ENCODE measurements at places on chromosomes 4 and X.

GRCh38 chr4:24856586-24856985 lies 56.3 kb downstream of the CCDC149 start:
- no peaks in the 10 kb centered on the region for H3K4me1 ChIP-seq
- H3K27me3 ChIP-seq, result no peaks in the 10 kb centered on the region
- no peaks in the 10 kb centered on the region for H3K36me3 ChIP-seq
- no peak for DNase-seq
- H3K27ac ChIP-seq, result no peak overlapping the region
- no peak overlapping the region for H3K4me3 ChIP-seq

- H3K27me3 ChIP-seq, result peaks cover 20% of the 10 kb centered on the region
- peaks cover 2% of the 10 kb centered on the region for H3K4me1 ChIP-seq
- no peaks in the 10 kb centered on the region for H3K36me3 ChIP-seq
Observed at GRCh38 chrX:140087875-140088274, 122.6 kb upstream of the CXorf66 start.

DNA sequence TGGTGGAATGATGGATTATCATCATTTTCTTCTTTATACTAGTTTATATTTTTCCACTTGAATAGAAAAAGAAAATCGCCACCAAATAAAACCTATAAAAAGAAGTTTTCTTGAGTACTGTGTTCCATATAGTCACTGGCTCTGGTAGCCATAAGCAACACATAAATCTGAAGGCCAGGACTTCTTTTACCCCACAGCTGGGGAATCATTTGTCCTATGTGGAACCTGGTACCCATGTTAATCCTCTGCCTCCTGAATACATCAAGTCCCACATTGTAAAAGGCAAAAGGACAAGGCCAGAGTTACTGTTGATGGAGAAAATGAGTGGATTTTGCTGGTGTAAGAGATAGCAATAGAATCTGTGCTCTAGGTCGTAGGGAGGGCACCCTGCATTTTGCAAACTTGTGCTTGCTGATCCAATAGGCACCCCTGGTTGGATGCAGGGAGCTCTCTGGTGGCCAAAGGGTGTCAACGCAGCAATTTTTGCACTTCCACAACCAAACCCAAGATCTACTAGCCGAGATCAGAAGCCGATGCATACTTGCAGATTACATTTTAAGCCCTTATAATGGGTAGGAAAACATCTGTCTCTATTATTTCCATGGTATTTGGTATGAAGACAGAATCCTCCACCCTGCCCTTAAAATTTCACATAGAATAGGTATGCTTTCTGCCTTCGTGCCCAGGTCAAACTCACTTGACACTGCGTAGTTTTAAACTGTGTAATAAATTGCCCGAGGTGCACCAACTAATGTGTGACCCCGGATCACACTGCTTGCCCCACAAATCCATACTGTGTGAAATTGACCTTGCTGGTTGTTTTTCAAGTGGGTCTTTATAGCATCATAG lies 146.2 kb upstream of the SCML1 start:
- H3K27ac ChIP-seq, result no peak overlapping the region
- peak; percentile 31 for DNase-seq
- no peak overlapping the region for H3K4me3 ChIP-seq

GRCh38 chrX:134373736-134374135 lies 86.2 kb upstream of the HPRT1 start:
- peak overlapping the region; percentile 96 for H3K4me3 ChIP-seq
- H3K36me3 ChIP-seq, result peaks cover 3% of the 10 kb centered on the region
- H3K27me3 ChIP-seq, result no peaks in the 10 kb centered on the region
- peaks cover 21% of the 10 kb centered on the region for H3K4me1 ChIP-seq
- DNase-seq, result no peak

GRCh38 chr4:26826721-26827120 lies 33.9 kb upstream of the STIM2 start:
- no peak overlapping the region for H3K27ac ChIP-seq
- H3K36me3 ChIP-seq, result peaks cover 8% of the 10 kb centered on the region
- no peak for DNase-seq
- no peaks in the 10 kb centered on the region for H3K27me3 ChIP-seq

DNA sequence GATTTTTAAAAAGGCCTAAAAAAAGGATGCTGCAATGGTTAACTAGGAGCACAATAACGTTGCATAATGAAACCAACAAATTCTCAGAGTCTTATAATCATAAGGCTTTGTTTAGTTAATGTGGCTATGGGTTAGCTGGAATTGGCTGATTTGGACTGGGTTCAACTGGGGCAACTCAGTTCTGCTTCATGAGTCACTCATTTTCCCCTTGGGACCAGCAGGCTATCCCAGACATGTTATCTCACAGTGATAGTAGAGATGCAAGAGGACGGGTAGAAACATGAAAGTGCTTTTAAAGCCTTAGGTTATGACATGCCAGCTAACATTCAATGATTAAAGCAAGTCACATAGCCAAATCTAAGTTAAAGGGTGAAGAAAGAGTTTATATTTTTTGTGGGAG lies 189.2 kb upstream of the GK2 start:
- no peaks in the 10 kb centered on the region for H3K36me3 ChIP-seq
- H3K27ac ChIP-seq, result no peak overlapping the region
- no peaks in the 10 kb centered on the region for H3K27me3 ChIP-seq
- H3K4me1 ChIP-seq, result no peaks in the 10 kb centered on the region
- no peak for DNase-seq

- no peaks in the 10 kb centered on the region for H3K4me1 ChIP-seq
- no peak overlapping the region for H3K27ac ChIP-seq
- no peak overlapping the region for H3K4me3 ChIP-seq
- DNase-seq, result no peak
- H3K36me3 ChIP-seq, result no peaks in the 10 kb centered on the region
Observed at GRCh38 chr4:125482822-125483221, 168.1 kb downstream of the FAT4 start.

- no peaks in the 10 kb centered on the region for H3K27me3 ChIP-seq
- peaks cover 14% of the 10 kb centered on the region for H3K4me1 ChIP-seq
- H3K27ac ChIP-seq, result no peak overlapping the region
- DNase-seq, result no peak
- H3K4me3 ChIP-seq, result no peak overlapping the region
Observed at GRCh38 chr4:42607011-42607726, 49.7 kb downstream of the ATP8A1 start.

- H3K27ac ChIP-seq, result no peak overlapping the region
- no peaks in the 10 kb centered on the region for H3K36me3 ChIP-seq
- no peaks in the 10 kb centered on the region for H3K27me3 ChIP-seq
- no peaks in the 10 kb centered on the region for H3K4me1 ChIP-seq
Observed at GRCh38 chrX:80578517-80579105, 158.4 kb downstream of the TENT5D start.

DNA sequence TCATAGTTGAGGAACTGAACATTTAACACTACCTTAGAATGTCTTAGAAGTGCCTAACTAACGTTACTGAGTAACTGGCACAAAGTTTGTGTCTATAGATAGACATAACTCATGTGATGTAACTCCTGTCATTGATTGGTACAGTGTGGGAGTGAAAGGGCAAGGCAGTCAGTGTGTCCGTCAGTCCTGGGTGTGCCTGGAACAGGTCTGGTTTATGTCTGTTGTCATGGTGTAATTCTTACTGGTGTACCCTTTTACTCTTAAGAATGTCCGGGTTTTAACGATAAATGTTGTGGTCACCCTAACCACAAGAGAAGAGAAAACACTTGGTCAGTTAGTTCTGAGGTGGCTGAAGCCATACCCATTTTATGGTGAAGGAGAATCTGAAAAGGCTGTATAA lies 93.1 kb upstream of the ESX1 start:
- H3K27me3 ChIP-seq, result peaks cover 13% of the 10 kb centered on the region
- H3K4me1 ChIP-seq, result no peaks in the 10 kb centered on the region
- H3K36me3 ChIP-seq, result no peaks in the 10 kb centered on the region
- H3K27ac ChIP-seq, result no peak overlapping the region
- DNase-seq, result no peak
- no peak overlapping the region for H3K4me3 ChIP-seq

DNA sequence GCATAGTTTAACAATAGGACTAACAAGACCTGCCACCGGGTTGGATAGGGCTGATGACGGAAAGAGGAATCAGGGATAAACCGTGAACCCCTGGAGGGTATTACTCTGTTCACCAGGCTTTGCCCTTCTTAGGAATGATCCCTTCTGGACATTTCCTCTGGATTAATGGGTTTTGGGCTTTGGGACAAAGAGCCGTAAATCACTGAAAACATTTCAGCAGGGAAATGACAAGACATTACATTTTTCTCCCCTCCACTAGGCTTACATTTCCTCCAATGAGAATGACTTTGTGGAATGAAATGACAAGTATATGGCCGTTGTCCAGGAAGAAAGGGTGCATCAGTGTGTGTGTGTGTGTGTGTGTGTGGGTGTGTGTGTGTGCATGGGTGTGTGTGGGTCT lies 25.9 kb upstream of the RBPJ start:
- H3K4me3 ChIP-seq, result no peak overlapping the region
- H3K27ac ChIP-seq, result no peak overlapping the region
- H3K4me1 ChIP-seq, result peaks cover 20% of the 10 kb centered on the region
- DNase-seq, result no peak
- H3K36me3 ChIP-seq, result no peaks in the 10 kb centered on the region

DNA sequence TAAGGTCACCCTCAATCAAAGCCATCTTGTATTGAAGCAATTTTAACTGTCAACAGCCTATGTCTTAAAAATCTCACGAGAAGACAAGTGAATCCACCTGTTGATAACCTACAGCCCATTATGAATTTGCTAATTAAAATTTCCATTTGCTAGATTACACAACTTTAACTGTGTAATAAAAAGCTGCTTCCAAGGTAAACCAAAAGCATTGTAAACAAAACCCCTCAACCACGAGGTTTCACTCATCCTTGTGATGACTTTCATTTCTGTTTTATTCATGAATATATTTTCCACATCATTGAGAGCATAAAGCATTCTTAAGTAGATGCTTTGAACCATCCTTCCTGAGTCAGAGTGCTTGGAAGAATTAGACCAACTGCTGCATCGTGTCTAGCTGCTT lies 217.5 kb upstream of the GYPA start:
- H3K27ac ChIP-seq, result no peak overlapping the region
- H3K36me3 ChIP-seq, result no peaks in the 10 kb centered on the region
- no peak for DNase-seq
- H3K4me1 ChIP-seq, result peaks cover 5% of the 10 kb centered on the region
- no peak overlapping the region for H3K4me3 ChIP-seq

- no peaks in the 10 kb centered on the region for H3K36me3 ChIP-seq
- DNase-seq, result peak; percentile 53
Observed at GRCh38 chrX:15242899-15243555, 26.9 kb downstream of the ASB9 start.

DNA sequence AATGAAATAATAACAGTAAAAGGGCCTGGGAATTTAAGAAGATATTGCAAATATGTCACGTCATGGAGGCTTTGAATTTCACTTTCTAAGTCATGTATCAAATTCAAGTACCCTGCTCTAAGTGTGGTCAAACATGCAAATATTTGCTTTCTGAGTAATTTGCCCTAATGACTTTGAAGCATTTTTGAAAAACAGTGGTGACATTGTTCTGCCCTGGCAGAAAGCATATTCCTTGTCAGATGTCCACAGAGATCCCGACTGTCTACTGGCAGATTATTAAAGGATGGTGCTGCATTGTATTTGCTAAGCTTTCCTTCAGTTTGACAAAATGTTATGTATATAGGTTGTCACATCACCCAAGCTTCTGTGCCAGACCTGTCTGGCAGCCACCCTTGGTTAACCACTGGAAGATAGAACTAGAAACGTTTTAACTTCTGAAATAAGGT lies 92.5 kb downstream of the ANK2 start:
- H3K4me1 ChIP-seq, result peaks cover 12% of the 10 kb centered on the region
- H3K4me3 ChIP-seq, result no peak overlapping the region
- H3K27ac ChIP-seq, result no peak overlapping the region
- H3K27me3 ChIP-seq, result peaks cover 5% of the 10 kb centered on the region
- DNase-seq, result no peak

DNA sequence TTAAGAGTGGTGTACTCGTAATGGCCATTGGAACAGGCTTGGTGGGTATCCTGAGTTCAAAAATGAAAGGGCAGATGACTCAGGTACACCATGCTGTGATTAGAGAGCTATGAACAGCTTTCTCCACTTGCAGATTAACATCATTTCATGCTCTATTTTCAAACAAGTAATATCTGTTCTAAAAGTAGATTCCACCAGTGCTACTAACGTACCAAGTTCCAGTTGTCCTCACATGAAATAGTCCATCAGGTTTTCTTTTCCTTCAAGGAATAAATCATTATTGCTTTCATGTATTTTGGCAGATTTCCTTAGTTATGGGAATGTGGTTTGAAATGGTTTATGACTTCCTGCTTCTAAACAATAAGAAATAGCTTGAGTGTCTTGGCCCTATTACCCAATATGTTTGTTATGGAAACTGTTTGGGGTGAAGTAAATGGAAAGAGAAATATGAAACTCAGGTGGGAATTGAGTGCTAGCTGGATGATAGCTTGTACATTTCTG lies 49.9 kb downstream of the PCDH7 start:
- H3K27ac ChIP-seq, result no peak overlapping the region
- no peak for DNase-seq
- no peaks in the 10 kb centered on the region for H3K36me3 ChIP-seq
- no peaks in the 10 kb centered on the region for H3K27me3 ChIP-seq

GRCh38 chr4:137526681-137527080 lies 5.6 kb downstream of the PCDH18 start:
- no peak overlapping the region for H3K4me3 ChIP-seq
- no peak for DNase-seq
- no peaks in the 10 kb centered on the region for H3K4me1 ChIP-seq
- no peak overlapping the region for H3K27ac ChIP-seq
- H3K36me3 ChIP-seq, result no peaks in the 10 kb centered on the region

GRCh38 chr4:80382090-80382832 lies 46.7 kb downstream of the CFAP299 start:
- no peak overlapping the region for H3K4me3 ChIP-seq
- no peaks in the 10 kb centered on the region for H3K36me3 ChIP-seq
- DNase-seq, result no peak
- no peaks in the 10 kb centered on the region for H3K4me1 ChIP-seq
- H3K27ac ChIP-seq, result no peak overlapping the region

GRCh38 chr4:105248613-105249012 lies 101.9 kb downstream of the TET2 start:
- no peak overlapping the region for H3K27ac ChIP-seq
- no peak overlapping the region for H3K4me3 ChIP-seq
- peaks cover 33% of the 10 kb centered on the region for H3K36me3 ChIP-seq
- DNase-seq, result no peak
- peaks cover 1% of the 10 kb centered on the region for H3K4me1 ChIP-seq
- H3K27me3 ChIP-seq, result no peaks in the 10 kb centered on the region

DNA sequence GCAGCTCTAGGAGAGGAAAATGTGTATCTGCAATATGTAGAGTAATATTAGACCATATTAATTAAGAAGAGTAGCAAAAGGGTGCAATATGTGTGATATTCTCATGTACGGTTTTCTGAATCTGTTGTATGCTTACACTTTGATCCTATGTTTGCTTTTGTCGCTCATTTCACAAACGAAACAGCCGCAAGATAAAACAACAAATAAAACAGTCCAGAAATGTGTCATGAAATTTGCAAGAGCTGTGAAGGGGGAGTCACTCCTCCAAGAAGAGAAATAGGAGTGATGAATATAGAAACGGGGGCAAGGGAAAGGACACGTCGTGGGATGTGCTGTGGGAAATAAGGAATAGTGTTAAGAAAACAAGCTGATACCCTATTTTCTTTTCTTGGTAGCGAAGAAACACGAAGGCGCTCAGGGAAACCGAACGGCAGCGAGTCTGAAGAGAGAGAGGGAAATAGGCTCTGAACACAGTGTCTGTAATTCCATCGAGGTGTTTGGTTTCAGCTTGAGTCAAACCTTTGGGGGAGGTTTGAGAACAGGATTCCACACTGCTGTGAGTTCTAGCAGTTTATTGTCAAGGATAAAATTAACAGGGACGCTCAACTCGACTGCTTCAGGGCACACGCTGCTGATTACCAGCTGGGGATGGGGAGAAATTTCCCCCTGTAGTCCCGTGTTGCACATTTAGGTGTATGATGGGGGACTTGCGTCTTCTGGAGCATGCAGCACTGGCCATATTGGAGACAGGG lies 595.6 kb upstream of the TENM3 start:
- H3K27me3 ChIP-seq, result no peaks in the 10 kb centered on the region
- H3K4me1 ChIP-seq, result no peaks in the 10 kb centered on the region
